Activated CD4-positive, alpha-beta T cell treated with anti-CD3 and anti-CD28 coated beads for 36 hours (primary cell): ENCODE measurements at places on chromosomes 1 and 21. TPM values are rescaled to one million over a fixed set of nuclear protein-coding genes. Genes with fewer than 3 reads are reported as not detected.

DNA sequence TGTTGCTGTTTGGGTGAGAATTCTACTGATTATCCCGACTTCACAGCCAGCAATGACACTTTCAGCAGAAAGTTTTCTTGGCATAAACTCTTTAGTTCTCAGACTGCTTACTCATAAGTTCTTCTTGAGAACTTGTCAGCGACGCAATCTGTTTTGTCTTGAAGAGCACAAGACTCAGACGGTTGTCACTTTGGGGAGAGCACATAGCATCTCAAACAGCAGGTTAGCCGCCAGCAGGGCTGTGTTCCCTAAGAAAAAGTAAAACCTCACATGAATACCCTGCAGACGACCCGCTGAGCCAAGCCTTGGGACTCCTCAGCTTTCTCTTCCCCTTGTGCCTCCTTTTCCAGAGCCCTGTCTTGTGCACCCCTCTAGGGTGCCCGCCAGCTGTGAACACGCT, 11.4 kb downstream of the AGMAT start:
- H3K27ac ChIP-seq = no peak overlapping the region
- no peak for DNase-seq
- H3K4me1 ChIP-seq = peaks cover 15% of the 10 kb centered on the region
- H3K36me3 ChIP-seq = peaks cover 39% of the 10 kb centered on the region
- no peak overlapping the region for H3K4me3 ChIP-seq

DNA sequence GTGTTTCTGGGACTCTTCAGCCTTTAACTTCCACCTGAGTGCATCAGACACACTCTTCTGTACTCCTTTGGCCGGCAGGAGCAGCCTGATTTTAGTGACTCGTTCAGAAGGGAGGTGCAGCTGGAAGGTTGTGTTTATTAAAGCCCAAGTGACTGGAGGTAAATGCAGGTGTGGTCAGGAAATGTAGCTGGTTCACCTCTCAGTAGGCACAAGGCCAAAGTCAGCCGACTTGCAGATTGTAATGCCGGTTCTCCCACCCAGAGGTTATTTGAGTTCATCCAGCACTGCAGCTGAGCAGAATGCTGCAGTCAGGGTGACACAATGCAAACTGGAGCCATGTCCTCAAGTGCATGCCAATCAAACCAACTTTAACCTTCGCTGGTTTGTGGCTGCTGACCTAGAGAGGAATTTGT, 91.5 kb downstream of the SPATA46 start:
- peaks cover 22% of the 10 kb centered on the region for H3K27me3 ChIP-seq
- DNase-seq = no peak
- H3K4me3 ChIP-seq = no peak overlapping the region

DNA sequence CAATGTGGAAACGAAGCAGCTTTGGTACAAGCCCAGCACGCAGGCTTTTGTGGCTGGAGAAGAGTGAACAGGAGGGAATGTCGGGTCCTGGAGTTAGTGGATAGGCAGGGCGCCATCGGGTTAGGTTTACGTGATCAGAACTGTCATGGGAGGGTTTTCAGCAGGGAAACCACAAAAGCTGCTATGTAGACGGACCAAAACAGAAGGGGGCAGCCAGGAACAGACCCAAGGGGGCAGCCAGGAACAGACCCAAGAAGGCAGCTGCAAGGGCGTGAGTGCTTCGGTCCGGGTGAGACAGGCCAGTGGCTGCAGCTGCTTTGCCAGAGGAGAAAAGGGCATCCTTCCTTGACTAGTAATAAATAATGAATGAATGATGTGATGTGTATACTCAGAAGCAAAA, 77.5 kb upstream of the KIF1B start:
- no peaks in the 10 kb centered on the region for H3K4me1 ChIP-seq
- H3K27me3 ChIP-seq = no peaks in the 10 kb centered on the region
- no peak for DNase-seq
- peaks cover 25% of the 10 kb centered on the region for H3K36me3 ChIP-seq

GRCh38 chr1:225825078-225825477, 15.2 kb downstream of the EPHX1 start:
- no peaks in the 10 kb centered on the region for H3K27me3 ChIP-seq
- H3K4me1 ChIP-seq = no peaks in the 10 kb centered on the region
- H3K27ac ChIP-seq = no peak overlapping the region
- no peaks in the 10 kb centered on the region for H3K36me3 ChIP-seq

DNA sequence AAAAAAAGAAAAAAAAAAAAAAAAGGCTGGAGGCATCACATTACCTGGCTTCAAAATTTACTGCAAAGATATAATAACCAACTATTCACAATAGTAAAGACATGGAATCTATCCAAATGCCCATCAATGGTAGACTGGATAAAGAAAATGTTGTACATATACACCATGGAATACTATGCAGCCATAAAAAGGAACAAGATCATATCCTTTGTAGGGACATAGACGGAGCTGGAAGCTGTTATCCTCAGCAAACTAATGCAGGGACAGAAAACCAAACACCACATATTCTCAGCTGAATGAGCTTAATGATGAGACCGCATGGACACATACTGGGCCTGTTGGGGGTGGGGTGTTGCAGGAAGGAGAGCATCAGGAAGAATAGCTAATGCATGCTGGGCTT, 330.5 kb downstream of the SRGAP2C start:
- H3K27ac ChIP-seq = no peak overlapping the region
- peaks cover 55% of the 10 kb centered on the region for H3K4me1 ChIP-seq
- H3K4me3 ChIP-seq = no peak overlapping the region
- no peak for DNase-seq
- peaks cover 6% of the 10 kb centered on the region for H3K36me3 ChIP-seq
- peaks cover 2% of the 10 kb centered on the region for H3K27me3 ChIP-seq

GRCh38 chr1:201885531-201886075, 3.1 kb upstream of the SHISA4 start:
- H3K27ac ChIP-seq = no peak overlapping the region
- DNase-seq = no peak
- H3K36me3 ChIP-seq = no peaks in the 10 kb centered on the region
- H3K4me3 ChIP-seq = no peak overlapping the region
- H3K27me3 ChIP-seq = peaks cover 23% of the 10 kb centered on the region
- peaks cover 7% of the 10 kb centered on the region for H3K4me1 ChIP-seq

DNA sequence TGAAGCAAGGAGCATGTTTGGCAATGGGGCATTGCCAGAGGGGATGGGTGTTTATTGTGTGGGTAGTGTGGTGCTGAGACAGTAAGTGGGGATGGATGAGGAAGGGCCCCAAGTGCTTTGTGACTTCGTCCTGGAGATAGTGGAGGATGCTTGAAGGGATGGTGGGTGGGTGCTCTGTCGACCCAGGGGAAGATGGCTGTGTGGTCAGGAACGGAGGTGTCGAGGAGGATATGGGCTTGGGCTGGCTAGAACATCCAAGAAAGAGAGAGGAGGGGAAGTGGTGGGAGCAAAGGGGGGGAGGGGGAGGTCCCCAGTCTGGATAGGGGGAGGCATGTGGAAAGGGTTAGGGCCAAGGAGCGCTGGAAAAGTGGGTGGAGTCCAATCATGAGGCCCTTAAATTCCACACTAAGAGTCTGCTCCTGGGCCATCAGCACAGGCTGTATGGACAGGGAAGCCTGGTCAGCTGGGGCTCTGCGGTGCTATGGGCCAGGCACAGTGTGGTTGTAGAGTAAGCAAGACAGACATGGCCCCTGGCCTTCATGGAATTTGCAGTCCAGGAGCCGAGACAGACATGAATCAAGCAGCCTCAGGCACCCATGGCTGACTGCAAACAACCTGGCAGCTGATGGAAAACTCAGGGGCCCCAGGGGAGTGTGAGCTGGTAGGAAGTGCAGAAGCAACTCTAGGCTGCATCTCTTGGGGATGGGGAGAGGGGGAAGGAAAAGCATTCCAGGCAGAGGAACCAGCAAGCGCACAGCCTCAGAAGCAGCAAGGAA, 36.3 kb downstream of the EDN2 start:
- H3K27me3 ChIP-seq = peaks cover 3% of the 10 kb centered on the region
- no peak overlapping the region for H3K27ac ChIP-seq
- H3K36me3 ChIP-seq = no peaks in the 10 kb centered on the region
- DNase-seq = no peak
- no peak overlapping the region for H3K4me3 ChIP-seq
- H3K4me1 ChIP-seq = no peaks in the 10 kb centered on the region

DNA sequence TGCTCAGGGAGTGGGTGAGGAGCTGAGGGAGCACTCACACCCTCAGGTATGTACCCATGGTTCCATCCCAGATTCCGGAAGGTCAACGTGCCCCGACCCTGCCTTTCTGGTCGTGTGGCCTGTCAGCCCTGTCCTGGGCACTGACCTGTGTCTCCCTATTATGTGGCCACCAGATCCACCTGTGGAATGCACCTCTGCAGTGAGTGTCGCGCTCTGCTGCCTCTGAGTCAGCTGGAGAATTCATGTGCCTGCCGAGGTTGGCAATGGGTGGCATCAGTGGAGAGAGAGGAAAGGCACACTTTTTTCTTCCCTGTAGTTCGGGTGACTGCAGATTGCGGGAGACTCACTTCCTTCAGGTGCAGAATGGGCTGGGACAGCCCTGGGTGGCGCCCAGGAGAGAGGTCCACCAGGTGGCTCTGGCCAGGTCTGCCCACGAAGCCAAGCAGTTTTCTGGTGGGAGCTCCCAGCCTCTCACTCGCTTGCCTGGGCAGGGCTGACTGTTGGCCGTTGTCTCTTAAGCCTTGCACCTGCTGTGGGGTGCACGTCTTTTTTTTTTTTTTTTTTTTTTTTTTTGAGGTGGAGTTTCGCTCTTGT, 176.1 kb upstream of the TMEM51 start:
- no peak overlapping the region for H3K27ac ChIP-seq
- H3K4me3 ChIP-seq = no peak overlapping the region
- H3K36me3 ChIP-seq = peaks cover 3% of the 10 kb centered on the region
- peaks cover 4% of the 10 kb centered on the region for H3K4me1 ChIP-seq
- no peak for DNase-seq
- H3K27me3 ChIP-seq = no peaks in the 10 kb centered on the region

- H3K36me3 ChIP-seq = no peaks in the 10 kb centered on the region
- no peaks in the 10 kb centered on the region for H3K27me3 ChIP-seq
- DNase-seq = no peak
- H3K4me1 ChIP-seq = no peaks in the 10 kb centered on the region
Observed at GRCh38 chr1:76109404-76109803, 34.9 kb downstream of the ST6GALNAC3 start.

DNA sequence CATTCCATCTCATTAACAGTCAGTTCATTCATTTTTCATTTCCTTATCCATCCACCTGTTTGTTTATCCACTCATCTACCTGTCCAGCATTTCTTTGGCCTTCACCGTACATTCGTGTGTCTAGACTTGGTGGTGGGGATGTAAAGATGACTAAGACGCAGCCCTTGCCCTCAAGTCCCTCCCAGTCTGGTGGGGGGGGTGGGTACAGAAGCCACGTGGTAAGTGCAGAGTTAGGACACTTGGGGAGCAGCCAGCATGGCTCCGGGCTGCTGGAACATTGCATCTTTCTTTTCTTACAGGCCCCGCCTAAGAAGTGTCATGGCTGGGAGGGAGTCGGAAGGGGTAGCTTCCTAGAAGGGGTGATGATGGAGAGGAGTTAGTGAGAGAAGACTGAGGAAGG, 17.2 kb downstream of the KIF26B start:
- no peak overlapping the region for H3K27ac ChIP-seq
- no peaks in the 10 kb centered on the region for H3K36me3 ChIP-seq
- H3K4me1 ChIP-seq = no peaks in the 10 kb centered on the region
- no peak overlapping the region for H3K4me3 ChIP-seq
- DNase-seq = no peak

- no peak for DNase-seq
- no peaks in the 10 kb centered on the region for H3K4me1 ChIP-seq
- H3K4me3 ChIP-seq = no peak overlapping the region
- no peaks in the 10 kb centered on the region for H3K27me3 ChIP-seq
Observed at GRCh38 chr1:94729267-94729666, 90.9 kb upstream of the SLC44A3 start.

DNA sequence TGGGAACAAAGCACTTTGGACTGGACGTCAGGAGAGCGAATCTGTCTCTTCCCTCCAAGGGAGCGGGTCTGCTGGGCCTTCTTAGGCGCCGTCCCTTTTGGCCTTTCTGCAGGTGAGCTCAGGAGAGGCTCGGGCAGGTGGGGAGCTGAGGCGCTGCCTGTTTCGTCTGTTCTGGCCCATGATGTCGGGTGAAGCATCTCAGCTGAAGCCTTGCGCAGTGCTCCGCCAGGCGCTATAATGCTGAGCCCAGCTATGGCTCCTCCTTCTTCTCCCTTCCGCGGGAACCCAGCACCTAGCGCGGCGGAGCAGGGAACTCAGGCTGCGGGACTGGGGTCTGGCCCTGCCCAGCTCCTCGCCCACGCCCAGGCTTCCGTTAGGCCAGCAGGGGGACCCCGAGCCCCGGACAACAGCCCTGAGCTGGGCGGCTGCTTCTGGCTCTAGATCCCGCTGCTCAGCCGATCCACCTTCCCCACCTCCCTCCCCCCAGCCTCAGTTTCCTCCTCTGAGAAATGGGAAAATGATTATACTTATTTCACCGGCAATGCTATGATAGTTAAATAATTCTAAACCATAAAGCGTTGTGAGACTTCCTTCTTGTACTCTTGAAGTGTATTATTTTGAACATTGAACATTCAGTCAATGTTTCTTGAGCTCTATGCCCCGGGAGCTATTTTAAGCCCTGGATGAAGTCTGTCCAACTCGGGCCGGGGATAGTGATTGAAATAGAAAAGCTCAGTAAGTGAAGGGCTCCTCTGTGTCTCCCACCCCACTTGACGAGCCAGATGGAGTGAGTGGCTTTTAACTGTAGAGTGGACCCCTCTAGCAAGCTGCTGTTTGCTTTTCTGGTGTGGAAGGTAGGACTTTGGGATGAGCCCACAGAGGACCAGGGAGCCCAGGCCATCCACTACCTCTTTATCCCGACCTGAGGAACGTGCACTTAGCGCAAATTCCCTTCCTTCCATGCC, 9.6 kb upstream of the ADORA1 start:
- peak; percentile 73 for DNase-seq
- no peak overlapping the region for H3K4me3 ChIP-seq
- H3K4me1 ChIP-seq = peaks cover 2% of the 10 kb centered on the region
- no peaks in the 10 kb centered on the region for H3K36me3 ChIP-seq

DNA sequence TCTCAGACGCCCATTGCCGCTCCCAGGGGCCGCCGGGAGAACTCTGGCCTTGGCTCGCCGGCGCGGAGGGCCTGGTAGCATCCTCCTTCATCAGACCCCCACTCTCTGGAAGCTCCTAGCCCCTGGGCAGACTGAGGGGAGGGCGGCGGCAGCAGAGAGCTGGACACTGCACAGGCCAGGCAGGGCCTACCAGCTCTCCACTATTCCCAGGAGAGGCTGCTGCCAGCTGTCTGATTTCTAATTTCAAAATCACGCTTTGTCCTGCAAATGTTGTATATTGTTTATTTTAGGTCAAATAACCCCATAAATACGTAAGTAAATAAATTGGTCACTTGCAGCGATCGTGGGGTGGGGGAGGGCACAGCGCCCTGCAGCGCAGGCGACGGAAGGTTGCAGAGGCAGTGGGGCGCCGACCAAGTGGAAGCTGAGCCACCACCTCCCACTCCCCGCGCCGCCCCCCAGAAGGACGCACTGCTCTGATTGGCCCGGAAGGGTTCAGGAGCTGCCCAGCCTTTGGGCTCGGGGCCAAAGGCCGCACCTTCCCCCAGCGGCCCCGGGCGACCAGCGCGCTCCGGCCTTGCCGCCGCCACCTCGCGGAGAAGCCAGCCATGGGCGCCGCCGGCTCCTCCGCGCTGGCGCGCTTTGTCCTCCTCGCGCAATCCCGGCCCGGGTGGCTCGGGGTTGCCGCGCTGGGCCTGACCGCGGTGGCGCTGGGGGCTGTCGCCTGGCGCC, at the start of gene MTARC1:
Gene MTARC1, plus strand, starts transcription at position 577 of the 732 bp plus-strand sequence. Its CDS starts 32 bp downstream, at position 609.
- no peaks in the 10 kb centered on the region for H3K4me1 ChIP-seq
- peak; percentile 13 for DNase-seq
- no peak within 1 kb of the TSS for H3K4me3 ChIP-seq

MASP2 gene
- not detected for total RNA-seq

RHD gene
- total RNA-seq = not detected

MSH4 gene
- total RNA-seq = 0.21 TPM

HUNK gene
- 0.02 TPM for total RNA-seq

DENND2D gene
- 190 TPM for total RNA-seq

HSPA6 gene
- 0.14 TPM for total RNA-seq

AGBL4 gene
- not detected for total RNA-seq

SLC37A1 gene
- total RNA-seq = 19.3 TPM

DVL1 gene
- 35.3 TPM for total RNA-seq

FOXD3 gene
- total RNA-seq = not detected
